ENCODE measurements at places on chromosomes 4 and X. TPM values are rescaled to one million over a fixed set of nuclear protein-coding genes. Genes with fewer than 3 reads are reported as not detected.

PNCK gene
- polyA plus RNA-seq = not detected

- DNase-seq = no peak
These were observed 111.2 kb downstream of the CEP44 start for GRCh38 chr4:174394915-174395314.

- no peak for DNase-seq
These were observed 305.4 kb downstream of the PRDM5 start for GRCh38 chr4:120617171-120617570.

DNA sequence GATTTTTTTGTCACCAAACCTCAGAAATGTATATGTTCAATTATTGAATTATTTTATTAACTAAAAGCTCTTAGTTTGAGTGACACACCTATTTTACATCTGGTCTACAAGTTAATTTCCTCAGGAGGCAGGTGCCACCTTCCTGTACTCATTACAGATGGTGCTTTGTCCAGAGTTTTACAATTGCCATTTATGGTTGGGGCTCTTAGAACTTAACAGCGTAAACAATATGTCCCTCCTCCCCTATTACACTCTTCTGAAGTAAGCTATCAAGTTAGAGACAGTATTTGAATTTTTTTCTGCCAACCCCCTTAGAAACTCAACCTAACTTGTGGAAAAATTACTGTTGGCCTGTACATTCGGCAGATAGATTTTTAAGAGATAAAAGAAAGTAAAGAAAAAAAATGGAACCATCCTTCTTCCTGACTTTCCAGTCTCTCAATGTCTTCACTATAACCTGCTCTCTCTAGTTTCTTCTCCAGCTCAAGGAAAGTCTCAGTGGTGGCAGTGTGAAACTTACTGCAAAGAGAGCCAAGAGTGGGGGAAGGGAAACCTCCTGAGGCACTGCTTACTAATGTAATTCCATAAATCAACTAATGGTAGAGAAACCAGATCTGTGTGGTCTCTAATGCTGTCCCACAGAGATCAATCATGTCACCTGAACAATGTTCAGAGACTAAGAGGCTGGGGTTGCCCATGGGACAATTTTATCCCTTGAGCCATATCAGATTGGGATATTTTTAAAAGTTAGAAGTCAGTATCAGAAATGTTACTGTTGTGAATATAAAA lies 7.8 kb downstream of the CXXC4 start:
- DNase-seq = no peak

DNA sequence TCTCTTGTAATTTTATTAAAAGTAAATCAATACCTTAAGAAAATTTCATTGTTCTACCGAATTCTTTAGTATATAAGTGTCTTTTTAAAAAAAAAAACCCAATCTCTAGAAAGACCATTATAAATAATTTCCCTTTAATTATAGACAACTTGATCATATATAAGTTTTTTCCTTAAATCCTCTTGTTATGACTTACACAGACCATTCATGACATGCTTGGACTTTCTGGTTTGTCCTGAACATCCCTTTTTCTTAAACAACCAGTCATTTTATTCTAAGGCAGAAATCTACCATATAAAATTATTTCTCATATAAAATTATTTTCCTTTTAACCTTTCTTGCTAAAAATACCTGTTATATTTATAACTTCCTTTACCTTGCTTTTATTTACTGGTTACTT lies 15.4 kb upstream of the FHDC1 start:
- no peak for DNase-seq

GRCh38 chr4:122728856-122729255 lies 3.6 kb upstream of the BBS12 start:
- no peak for DNase-seq

GRCh38 chrX:19625612-19626011 lies 110.3 kb upstream of the MAP3K15 start:
- DNase-seq = peak; percentile 29

GRCh38 chr4:14177987-14178386 lies 550.5 kb upstream of the BOD1L1 start:
- no peak for DNase-seq

DNA sequence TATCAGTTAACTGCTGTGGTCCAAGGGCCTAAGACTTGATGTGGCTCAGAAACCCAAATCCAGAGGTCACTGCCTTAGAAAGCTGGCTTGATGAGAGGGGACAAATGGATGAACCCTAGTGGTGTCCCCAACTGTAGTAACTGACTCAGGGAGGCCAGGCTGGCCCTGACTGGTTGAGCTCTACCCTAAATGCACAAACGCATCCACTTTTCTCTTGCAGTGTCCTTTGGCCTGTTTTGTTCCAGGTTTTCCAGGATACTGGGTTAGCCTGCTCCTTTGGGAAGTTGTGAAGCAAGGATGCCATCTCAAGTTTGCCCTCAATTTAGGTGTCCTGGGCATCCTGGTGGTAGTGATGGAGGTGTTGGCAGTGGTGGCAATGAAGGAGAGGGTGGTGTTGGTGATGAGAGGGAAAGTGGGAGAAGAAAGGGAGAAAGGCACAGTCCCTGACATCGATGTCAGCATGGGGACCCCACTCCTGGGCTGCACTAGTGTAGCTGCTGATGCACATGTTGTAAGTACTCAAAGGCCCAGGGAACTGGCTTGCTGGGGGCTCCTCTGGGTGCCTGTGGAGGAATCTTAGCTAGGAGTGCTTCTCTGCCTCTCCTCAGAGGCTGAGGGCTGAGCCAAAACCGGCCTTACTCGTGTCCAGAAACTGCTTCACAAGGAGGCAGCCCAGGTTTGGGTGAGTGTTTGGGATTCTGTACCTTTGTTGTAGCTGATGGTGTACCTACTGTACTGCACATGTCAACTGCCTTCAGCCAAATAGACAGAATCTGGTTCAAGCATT lies 2.9 kb upstream of the HAND2 start:
- no peak for DNase-seq

DNA sequence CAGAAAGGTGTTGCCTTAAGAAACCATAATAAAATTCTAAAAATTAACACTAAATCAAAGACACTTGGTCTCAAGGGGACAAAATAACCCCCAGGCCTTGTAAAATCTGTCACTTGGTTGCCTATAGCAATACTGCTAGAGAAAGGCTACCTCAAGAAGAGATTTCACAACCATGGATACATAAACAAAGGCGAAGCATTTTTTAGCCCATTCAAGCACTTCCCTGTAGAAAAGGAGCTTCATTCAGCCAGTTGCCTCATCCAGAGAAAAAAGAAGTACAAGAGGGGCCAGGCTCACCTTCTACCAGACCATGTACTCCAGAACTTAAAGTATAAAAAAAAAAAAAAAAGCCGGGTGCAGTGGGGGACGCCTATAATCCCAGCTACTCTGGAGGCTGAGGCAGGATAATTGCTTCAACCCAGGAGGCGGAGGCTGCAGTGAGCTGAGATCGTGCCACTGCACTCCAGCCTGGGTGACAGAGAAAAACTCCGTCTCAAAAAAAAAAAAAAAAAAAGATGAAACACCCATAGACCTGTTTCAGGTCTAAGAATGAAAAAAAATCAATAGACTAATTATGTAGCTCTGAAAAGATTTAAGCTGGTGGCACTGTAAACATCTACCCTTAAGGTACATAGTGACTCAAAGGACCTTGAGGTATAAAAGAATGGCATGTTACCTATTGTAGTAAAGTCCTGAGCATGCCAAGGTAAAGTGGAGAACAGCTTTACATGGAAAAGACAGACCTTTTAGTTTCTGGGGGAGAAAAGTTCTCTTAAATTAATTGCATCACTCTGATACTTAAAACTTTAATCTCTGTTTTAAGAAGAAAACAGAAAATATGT lies 18.0 kb downstream of the RUFY3 start:
- DNase-seq = no peak

- no peak for DNase-seq
These were observed 4.7 kb upstream of the MSX1 start for GRCh38 chr4:4854649-4855295.

DNA sequence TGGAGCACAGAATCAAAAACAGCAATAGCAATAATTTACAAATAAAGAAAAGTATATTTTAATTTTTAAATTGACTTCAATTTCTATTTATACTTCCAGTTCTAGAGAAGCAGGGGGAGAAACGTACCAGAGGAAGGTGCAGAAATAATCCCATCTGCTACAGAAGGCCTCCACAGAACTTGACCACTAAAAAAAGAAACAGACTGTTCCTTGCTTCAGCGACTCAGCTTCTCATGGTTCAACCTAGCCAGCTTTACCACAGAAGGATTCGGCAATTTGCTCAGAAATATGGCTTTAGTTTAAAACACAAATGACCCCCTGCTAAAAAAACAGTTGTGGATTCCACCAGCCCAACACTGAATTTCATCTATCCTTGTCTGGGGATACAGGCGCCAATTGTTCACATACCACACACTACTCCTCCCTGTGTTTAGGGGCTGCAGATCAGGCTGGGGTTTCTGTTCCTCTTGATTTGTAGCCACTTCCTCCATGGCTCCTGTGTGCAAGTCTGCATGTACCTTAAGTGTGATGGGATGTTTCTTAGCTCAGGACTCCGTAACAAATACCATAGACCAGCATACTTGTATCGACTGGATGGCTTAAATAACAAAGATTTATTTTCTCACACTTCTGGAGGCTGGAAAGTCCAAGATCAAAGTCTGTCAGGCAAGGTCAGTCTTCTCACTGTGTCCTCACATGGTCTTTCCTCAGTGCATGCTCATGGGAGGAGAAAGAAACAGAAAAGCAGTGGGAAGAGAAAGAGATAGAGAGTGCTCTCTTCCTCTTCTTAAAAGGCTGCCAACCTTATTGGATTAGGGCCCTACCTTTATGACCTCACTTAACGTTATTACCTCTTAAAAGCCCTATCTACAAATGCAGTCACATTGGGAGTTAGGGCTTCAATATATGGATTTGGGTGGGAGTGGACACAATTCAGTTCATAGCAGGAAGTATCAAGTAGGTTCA lies 79.1 kb downstream of the AMOT start:
- no peak for DNase-seq

DNA sequence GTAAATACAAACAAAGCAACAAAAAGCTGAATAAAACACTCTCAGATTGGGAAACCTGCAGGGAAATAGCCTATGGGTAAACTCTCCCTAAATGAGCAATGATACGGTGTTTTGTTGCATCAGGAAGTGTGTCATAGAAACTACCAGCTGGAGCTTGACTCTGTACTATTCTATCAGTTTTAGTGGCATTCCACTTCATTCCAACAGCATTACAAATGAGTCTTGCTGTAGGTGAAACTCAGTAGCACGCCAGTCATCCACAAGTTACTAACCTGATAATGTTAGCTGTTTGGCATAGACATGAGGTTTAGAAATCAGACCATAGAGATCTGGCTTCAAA lies 24.9 kb downstream of the FGFBP1 start:
- DNase-seq = no peak

DNA sequence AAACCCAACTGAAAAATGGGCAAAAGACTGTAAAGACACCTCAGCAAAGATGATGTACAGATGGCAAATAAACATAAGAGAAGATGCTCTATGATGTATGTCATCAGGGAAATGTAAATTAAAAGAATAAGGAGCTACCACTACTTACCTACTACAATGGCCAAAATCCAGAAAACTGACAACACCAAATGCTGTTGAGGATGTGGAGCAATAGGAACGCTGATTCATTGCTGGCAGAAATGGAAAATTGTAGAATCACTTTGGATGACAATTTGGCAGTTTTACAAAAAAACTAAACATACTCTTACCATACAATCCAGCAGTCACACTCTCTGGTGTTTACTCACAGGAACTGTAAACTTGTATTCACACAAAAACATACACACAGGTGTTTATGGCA lies 222.3 kb upstream of the LDB2 start:
- DNase-seq = no peak

DNA sequence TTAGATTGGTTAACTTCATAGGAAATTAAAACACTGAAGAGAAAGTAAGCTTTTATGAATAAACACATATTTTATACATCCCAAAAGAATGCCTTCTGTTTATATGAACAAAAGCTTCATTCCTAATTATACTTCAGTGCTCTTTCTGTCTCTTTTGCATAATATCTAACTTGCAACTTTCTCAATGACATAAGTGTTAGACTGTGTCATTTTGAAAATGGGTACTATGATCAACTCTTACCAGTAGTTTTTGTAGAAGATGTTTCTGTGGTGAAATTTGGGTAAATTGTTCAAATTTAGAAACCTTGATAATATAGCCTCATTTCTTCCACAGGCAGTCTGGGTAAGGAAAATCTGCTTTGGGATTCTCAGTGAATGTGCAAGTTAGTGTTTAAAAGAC lies 991.4 kb downstream of the CCSER1 start:
- DNase-seq = no peak

GRCh38 chrX:96705905-96706304 lies 21.3 kb downstream of the DIAPH2 start:
- DNase-seq = no peak

DNA sequence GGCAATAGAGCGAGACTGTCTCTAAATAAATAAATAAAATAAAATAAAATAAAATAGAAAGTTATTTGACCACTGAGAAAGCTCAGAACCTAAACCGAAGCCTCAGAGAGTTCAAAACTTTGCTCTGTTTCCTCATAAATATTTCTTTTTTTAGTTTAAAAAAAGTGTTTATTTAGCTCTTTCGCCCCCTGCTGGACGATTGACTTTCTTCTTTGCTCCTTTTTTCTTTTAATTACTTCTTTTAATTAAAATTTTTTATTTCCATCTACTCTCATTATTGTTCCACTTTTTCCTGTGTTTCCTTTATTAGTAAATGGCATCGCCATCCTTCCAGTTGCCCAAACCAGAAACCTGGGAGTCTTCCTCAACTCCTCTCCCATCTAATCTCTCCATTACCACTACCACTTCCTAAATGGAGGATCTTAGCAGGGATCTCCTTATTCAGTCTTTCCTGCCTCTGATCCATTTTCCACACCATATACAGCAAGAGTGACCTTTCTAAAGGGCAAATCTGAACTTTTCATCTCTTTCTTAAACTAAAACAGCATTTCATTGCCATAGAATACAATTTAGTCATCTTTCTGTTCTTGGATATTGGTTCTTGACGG lies 728 bp upstream of the IL13RA2 start:
- no peak for DNase-seq

ZBTB33 gene
- polyA plus RNA-seq = 9.5 TPM

PPP1R2C gene
- 0.90 TPM for polyA plus RNA-seq

CT45A1 gene
- not detected for polyA plus RNA-seq

GRCh38 chr4:182969651-182970279 lies 52.6 kb upstream of the DCTD start:
- DNase-seq = no peak

GRCh38 chrX:20435913-20436312 lies 169.2 kb upstream of the RPS6KA3 start:
- DNase-seq = no peak

FGA gene
- polyA plus RNA-seq = not detected

MAGEA11 gene
- not detected for polyA plus RNA-seq

VEGFC gene
- polyA plus RNA-seq = not detected

DNA sequence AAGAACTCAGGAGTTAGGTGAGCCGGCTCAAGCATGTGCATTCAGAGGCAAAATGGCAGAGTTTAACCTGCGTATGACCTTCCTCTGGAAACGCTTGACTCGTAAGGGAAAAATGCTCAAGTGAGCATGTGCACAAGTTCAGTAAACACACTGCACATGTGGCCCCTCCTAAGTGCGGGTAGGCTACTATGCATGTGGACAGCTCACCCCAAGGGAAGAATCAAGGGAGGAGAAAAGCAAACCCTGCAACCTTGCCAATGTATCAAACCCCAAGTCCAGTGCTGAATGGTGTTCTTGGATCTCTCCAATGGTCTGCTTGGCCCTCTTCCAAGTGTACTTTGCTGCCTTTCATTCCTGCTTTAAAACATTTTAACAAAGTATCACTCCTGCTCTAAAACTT lies 407.1 kb downstream of the ADAM29 start:
- no peak for DNase-seq

PIR gene
- not detected for polyA plus RNA-seq

GRCh38 chr4:45102716-45103115 lies 376.4 kb upstream of the GNPDA2 start:
- DNase-seq = no peak

SYNPO2 gene
- polyA plus RNA-seq = 0.34 TPM

GRCh38 chr4:85452058-85452731 lies 22.8 kb upstream of the ARHGAP24 start:
- DNase-seq = no peak

All from CD4-positive, alpha-beta memory T cell (primary cell).